ENCODE measurements at places on chromosomes 11 and 22. TPM values are rescaled to one million over a fixed set of nuclear protein-coding genes. Genes with fewer than 3 reads are reported as not detected.

Gene EFCAB6
- 1.2 TPM for total RNA-seq

DNA sequence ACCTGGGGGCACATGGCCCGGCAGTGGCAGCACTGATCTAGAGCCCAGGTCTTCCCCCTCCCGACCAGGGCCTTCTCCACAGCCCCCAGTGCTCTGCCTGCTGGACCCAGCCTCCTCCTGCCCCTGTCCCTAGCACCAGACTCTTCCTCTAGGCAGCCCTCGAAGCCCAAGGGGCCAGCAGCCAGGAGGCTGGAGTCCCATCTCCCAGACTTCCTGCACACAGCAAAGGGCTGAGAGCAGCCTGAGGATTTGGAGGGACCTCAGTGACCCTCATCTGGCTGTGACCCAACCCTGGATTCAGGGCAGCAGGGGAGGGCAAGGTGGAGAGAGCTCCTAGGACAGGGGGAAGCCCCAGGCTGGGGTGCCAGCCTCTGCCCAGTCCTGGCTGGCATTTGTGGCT lies 3.0 kb downstream of the RHOD start:
- DNase-seq = peak; percentile 37

DNA sequence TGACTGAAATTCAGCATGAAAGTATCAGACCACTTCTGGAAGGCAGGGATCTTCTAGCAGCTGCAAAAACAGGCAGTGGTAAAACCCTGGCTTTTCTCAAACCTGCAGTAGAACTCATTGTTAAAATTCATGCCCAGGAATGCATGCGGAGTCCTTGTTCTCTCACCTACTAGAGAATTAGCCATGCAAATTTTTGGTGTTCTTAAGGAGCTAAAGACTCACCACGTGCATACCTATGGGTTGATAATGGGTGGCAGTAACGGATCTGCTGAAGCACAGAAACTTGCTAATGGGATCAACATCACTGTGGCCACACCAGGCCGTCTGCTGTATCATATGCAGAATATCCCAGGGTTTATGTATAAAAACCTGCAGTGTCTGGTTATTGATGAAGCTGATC lies 19.1 kb downstream of the ZBTB44 start:
- no peak for DNase-seq

- DNase-seq = no peak
These were observed 218.8 kb upstream of the SORL1-AS1 start for GRCh38 chr11:121671283-121672168.

- DNase-seq = no peak
These were observed 811 bp upstream of the P2RY2 start for GRCh38 chr11:73217131-73217809.

GRCh38 chr11:22884217-22884616 lies 23.9 kb upstream of the CCDC179 start:
- no peak for DNase-seq

DNA sequence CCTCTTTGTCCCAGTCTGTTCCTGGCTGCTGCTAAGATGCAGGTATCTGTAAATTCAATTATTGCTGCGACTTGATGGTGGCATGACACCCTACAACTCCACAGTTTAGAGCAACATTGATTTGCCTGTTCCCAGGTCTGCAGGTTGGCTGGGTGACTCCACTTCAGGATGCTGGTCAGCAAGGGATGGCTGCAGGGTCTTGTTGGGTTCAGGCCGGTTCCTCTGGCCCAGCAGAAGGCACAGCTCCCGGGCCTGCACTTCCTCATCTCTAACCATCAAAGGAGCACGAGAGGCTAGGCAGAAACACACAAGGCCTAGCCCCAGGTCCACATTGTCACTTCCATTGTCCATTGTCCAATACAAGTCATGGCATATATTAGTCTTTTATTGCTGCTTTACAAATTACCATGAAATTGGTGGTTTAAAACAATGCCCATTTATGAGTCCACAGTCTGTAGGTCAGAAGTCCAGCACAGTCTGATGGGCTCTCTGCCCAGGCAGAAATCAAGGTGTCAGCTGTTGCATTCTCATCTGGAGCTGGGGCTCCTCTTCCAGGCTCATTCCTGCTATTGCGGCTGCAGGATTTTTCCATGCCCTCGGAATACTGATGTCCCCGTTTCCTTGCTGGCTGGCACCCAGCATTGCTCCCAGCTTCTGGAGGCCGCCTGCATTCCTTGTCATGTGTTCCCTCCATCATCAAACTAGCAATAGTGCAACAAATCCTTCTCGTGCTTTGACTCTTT lies 96.6 kb upstream of the LMO1 start:
- no peak for DNase-seq

DNA sequence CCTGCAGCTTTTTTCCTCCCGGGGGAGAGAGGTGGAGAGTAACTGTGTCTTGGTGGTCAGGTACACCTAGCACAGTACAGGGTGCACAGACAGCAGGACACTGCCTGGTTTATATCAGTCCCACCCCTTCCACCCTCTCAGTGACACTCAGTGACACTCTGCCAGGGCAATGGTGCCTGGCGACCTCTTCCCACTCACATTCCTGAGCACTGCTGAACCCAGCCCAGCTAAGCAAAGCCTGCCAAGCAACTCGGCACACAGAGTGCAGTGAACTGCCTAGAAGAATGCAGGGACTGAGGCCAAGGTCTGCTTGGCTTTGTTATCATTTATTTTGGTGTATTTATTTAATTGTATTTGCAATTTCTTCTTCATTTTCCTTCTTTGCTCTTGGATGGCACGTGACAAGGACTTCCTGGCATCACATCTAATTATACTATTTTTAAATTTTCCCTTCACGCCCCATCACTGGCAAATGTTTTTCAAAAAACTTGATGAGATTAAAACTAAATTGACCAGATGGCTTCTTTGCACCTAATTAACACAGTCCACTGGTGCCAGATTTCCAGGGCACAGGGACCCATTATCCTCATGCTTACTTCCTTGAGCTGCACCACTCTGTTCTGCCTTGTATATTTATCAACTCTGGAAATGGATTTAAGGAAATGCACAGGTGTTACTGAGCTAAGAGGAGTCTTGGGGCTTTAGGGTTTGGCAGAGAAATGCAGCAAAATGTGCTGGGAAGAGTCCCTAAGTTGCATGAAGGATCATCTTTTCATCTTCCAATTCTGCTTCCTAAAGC lies 205.6 kb downstream of the ADAMTS15 start:
- peak; percentile 90 for DNase-seq

DNA sequence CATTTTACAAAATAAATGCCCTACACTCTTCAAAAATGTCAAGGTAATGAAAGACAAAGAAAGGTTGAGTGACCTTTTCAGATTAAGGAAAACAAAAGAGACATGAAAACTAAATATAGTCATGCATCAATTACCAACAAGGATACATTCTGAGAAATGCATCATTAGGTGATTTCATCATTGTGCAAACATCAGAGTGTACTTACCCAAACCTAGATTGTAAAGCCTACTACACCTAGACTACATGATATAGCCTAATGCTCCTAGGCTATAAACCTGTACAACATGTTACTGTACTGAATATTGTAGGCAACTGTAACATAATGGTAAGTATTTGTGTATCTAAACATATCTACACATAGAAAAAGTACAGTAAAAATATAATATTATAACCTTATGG lies 26.7 kb downstream of the INTS4 start:
- no peak for DNase-seq

- peak; percentile 59 for DNase-seq
These were observed 10.2 kb downstream of the SMTN start for GRCh38 chr22:31091106-31091975.

Gene ETS1
- 53.2 TPM for total RNA-seq

DNA sequence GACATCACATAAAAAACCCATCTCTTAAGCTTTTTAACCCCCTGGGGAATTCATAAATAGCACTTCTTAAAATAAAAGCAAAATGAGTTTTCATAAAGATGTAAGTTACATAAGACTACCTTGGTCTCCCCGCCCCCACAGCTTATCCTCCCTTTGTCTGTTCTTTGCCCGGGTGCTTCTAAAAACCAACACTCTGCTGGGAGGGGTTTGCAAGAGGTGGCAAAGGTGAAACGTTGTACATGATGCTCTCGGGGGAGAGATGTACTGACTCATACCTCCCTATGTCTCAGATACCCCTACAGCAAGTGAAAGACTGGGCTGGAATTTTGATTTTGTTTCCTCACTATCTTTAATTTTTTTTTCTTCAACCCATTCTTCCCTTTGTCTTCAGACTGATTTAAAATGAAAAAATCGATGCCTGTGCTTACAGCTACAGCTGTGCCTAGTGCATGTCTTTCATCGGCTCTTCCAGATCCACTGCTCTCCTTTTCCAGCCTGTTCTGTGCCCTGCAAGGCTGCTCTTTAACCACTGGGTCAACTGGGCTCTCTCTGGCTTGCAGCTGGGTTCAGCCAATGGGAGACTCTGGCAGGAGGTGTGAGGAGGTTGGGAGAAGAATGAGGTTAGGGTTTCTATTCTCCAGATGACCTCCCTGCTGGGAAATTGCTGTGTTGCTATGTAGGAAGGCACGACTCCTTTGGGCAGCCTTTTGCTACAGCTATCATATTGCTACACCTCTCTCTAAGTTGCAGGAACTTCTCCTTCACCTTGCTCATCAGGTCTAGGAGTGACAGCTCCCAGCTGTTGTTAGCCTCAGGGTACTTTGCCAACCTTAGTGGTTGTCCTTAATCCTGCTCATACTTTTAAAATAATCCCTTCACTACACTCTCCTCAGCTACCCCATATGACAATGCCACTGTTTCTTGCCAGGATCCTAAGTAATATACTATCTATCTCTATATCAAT lies 266.5 kb downstream of the TENM4 start:
- DNase-seq = no peak
